CD4-positive, alpha-beta memory T cell (primary cell): ENCODE measurements at places on chromosomes 2 and 18.

DNA sequence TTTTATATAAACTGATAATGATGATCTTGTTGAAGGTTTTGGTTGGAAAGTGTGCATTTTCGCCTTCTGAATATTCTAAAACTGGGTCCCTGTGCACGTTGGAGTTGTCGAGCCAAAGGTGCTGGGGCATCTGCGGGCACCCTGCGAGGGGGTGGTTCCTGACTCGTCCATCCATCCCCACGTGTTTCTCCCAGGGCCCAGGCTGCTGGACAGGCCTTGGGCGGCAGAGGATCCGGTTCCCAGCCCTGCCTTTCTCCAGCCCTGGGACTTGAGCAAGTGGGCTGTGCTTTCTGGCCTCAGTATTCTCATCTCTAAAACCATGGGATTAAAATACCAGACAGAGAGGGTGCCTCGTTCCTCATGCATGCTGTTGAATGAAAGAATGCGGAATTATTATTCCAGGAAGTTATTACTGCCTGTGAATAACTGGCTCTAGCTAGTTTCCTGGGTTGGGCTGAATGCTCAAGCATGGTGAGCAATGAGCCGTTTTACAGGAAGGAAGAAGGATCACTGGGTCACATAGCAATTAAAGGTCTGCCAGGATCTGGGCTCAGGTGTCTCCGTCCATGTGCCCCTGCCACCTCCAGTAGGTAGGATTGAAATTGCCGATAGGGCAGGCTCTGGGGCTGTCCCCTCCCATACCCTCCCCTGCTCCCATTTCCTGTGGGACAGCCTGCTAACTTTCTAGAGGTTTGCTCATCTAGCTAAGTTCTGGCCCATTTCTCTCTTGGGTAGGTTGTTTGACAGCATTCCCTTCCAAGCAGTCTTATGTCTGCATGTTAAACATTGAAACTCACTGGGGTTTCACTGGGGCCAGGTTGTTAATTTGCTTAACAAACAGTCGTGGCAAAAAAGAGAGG lies 77.2 kb upstream of the HS6ST1 start:
- H3K36me3 ChIP-seq, result no peaks in the 10 kb centered on the region
- no peak overlapping the region for H3K27ac ChIP-seq
- H3K4me1 ChIP-seq, result no peaks in the 10 kb centered on the region
- H3K4me3 ChIP-seq, result no peak overlapping the region

DNA sequence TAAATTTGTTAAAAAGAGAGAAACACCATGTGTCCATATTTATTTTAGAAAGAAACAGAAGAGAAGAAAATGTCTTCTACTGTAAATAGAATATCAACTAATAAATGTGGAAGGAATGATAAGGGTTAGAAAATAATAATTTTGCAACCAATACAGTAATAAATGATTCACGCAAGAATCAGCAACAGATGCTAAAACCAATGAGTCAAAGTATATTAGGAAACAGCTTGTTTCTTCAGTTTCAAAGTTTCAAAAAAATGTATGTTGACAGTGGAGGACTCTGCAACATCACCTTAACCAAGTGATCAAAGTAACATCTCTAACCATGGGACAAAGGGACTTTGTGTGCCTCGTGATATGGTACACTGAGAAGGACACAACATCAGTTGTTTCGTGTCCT lies 147.0 kb downstream of the TWIST2 start:
- no peak overlapping the region for H3K27ac ChIP-seq
- no peaks in the 10 kb centered on the region for H3K4me1 ChIP-seq
- H3K36me3 ChIP-seq, result no peaks in the 10 kb centered on the region
- no peaks in the 10 kb centered on the region for H3K27me3 ChIP-seq
- H3K4me3 ChIP-seq, result no peak overlapping the region

DNA sequence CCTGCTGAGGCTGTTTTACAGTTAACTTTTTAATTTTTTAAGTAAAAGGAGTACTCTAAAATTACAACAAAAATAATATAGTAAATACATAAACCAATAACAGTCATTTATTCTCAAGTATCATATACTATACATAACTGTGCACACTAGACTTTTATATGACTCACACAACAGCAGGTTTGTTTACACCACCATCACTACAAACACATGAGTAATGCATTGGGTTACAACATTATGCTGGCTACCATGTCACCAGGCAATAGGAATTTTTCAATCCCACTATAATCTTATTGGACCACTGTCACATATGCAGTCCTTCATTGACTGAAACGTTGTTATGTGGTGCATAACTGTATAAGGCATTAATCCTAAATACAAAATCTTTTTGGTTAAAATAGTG lies 42.5 kb downstream of the RASGRP3 start:
- no peaks in the 10 kb centered on the region for H3K36me3 ChIP-seq
- H3K27ac ChIP-seq, result no peak overlapping the region
- DNase-seq, result no peak
- H3K27me3 ChIP-seq, result no peaks in the 10 kb centered on the region

DNA sequence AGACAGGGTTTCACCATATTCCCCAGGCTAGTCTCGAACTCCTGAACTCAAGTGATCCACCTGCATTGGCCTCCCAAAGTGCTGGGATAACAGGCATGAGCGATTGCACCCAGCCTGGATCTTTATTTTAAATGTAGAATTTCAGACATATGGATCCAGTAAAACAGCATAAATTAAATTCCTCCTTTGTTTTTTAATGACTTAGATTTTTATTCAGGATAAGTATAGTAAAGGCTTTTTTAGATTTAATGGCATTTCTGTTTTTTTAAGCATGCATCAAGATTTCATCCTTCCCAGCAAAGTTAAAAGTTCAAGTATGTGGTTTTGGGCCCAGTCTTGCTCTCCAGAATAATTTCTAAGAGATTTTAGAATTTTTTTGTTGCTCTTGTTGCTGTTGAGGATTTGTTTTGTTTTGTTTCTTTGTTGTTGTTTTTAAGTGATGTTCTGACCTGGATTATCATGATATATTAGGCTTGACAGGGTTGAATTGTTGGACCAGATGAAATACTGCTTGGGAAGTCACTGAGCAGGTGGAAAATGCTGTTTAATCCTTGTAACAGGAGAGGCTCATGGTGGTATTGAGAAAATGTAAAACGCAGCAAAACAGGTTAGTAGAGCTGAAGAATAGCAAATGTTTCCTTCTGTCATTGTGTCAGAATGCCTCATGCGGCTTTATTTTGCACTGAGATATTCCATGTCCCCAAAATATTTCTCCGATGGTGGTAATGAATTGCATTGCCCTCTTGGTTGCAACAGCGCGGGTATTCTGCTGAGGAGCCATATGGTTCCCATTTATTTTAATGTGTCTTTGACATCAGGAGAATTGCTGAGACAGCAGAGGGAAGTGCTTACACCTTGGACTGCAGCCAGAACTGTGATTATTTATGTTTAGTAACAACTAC lies 147.9 kb downstream of the GALNT3 start:
- no peaks in the 10 kb centered on the region for H3K27me3 ChIP-seq
- no peaks in the 10 kb centered on the region for H3K36me3 ChIP-seq
- DNase-seq, result no peak
- H3K4me3 ChIP-seq, result no peak overlapping the region

DNA sequence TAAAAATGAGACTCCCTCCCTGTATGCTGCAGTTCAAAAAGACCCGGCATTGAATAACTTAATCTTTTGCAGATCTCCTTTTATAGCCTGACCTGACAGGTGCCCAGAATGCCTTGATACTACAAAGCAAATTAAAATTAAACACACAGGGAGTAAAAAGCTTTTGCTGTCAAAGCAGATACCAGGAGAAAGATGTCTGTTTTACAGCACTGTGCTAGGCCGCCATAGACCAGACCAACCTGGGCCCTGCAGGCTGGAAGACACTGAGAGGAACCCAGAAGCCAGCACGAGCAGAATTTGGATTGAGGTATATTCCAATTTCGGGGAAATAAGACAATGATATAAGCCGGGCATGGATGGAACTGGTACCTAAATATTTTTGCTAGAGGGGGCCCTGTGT lies 602.8 kb upstream of the SOX11 start:
- H3K36me3 ChIP-seq, result no peaks in the 10 kb centered on the region
